ENCODE measurements at places on chromosomes 7 and 10.

- DNase-seq: no peak
These were observed 15.9 kb downstream of the GBF1 start for GRCh38 chr10:102261196-102261595.

- no peak for DNase-seq
These were observed 175.8 kb downstream of the IPMK start for GRCh38 chr10:58091886-58092285.

- no peak for DNase-seq
These were observed 15.5 kb upstream of the CRCP start for GRCh38 chr7:66099232-66099550.

DNA sequence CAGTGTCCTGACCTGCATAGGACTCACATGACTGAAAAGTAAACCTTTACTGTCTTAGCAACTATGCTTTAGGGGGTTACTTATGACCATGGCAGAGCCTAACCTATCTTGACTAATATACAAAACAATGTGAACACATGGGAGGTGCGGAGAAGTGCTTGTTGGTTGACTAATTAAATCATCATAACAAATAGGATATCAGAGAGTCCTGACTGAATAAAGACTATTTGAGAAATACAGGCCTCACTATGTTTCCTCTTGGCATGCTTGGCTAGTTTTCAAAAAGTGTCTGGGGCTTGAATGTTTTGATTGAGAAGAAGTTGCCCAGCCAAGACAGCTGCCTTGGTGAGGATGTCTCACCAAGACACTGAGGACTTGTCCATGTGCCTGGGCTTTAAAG is 104.4 kb upstream of the PHYHIPL start:
- DNase-seq: no peak

GRCh38 chr7:74253331-74253730 is 868 bp downstream of the RFC2 start:
- no peak for DNase-seq

DNA sequence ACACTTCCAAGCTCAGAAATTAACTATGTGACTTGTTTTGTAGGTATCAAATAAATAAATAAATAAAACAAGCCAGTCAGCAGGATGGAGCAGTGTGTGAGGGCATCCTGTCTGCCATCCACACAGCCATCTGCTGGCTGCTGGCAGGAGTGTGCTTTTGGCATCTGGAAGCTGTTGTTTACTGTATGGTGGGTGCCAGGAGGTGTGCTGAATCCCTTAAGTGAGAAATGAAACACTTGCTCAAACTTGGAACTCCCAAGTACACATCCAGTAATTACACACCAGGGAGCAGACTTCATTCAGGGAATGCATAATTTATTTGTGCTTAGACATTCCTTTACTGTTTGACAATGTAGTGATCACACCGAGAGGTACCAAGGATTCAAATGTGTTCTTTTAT is 16.9 kb upstream of the TAX1BP1 start:
- DNase-seq: no peak

GRCh38 chr7:7720193-7720592 is 1.8 kb upstream of the RPA3 start:
- DNase-seq: no peak

- DNase-seq: peak; percentile 49
These were observed 860 bp downstream of the ZEB1 start for GRCh38 chr10:31319602-31320549.

DNA sequence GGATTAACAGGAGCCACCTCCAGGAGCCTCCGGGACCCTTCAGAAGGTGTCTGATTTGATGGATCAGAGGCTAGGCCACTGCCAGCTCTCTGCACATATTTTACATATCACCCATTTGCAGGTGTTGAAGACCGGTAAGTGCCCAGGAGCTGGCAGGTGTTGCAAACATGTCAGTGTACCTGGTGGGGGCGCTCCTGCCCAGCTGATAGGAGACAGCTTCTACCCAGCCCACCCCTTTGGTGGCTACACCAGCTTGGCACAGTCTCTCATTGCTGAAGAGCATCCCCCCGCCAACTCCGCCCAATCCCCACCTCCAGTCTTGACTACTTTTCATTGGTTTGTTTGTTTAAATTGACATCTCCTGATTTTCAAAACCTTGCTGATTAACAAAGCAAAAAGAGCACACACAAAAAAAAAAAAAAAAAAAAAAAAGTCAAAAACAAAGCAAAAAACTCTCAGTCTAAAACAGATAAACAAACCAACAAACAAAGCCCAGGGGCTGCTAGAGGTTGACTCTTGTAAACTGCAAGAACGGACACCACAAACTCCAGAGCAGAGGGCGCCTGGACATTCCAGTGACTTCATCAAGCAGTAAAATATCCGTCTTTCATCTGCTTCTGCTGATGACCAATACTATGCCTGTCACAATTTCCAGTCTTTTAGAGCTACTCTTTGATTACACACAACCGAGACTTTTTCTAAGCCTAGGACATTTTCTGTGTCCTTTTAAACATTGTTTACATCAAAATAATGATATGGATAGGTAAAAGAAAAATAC is 275.3 kb downstream of the NRG3 start:
- no peak for DNase-seq

DNA sequence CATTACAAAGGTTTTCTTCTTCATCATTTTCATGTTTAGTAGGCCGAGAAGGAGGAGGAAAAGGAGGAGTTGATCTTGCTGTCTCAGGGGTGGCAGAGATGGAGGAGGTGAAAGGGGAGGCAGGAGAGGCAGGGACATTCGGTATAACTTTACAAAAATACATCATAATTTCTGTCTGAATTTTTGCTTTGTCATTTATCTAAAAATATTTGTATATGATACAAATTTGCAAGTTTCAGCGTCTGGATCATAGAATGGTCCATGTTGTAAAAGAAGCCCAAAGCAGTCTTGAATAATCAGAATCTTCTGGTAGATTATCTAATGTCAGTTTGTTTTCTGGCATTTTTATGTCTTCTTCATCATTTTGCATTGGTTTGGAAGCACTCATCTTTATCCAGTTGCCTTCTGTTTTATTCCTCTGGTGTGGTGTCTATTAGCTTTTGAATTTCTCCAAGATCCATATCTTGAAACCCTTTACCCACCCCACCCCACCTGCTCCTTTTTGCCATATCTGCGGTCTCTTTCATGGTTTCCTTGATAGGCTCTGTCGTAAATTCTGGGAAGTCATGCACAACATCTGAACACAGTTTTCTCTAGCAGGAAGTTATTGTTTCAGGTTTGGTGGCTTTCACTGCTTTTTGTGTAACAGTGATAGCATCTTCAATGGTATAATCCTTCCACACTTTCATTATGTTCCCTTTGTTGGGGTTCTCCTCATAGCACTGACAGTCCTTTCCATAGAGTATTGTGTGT is 95.0 kb downstream of the ST7 start:
- DNase-seq: no peak

GRCh38 chr7:2452643-2453270 is 23.4 kb downstream of the GRIFIN start:
- DNase-seq: no peak

DNA sequence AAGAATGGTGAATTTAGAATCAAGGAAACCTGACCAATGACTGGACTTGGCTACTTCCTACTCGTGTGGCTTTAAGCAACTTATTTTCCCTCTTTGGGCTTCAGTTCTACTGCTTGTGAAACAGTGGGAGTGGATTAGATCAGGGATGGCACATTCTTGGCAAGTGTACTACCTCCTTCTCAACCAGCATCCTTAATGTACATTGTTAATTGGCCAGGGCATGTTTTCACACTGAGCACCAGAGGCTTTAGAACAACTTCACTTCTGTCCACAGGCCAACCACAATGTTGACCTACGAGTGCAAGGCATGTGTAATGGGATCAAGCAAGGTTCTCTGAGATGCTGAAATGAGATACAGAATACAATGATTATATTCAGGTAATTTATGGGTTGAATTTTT is 315.3 kb downstream of the ADRA2A start:
- no peak for DNase-seq

- no peak for DNase-seq
These were observed 20.1 kb upstream of the HDAC9 start for GRCh38 chr7:18475488-18475887.

DNA sequence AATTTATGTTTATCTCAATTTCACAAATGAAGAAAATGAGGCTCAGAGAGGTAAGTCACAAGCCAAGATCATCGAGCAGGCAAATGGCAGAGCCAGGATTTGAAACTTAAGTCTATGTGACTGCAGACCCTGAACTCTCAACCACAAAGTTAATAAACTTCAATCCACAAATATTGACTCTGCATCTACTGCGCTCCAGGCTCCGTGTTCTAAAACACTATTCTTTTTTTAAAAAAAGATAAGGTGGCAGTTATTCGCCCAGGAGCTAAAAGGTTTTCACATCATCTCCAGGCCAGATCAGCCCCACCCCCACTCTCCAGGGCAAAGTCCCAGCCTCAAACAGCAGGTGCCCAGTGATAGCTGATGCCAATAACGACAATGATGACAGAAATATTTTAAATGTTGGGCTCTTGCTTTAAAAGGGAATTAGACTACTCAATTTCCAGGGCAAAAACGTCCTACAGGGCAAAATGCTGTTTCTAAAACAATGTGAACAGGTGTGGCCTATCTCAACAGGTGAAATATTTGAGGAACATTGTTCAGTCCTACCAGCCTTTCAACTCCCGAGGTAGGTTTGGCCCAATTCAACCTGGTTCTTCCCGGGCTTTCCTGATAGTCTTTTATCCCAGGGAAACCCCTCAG is 85.2 kb downstream of the SORBS1 start:
- DNase-seq: no peak

- DNase-seq: no peak
These were observed 36.9 kb downstream of the DDIT4 start for GRCh38 chr10:72310636-72311035.

DNA sequence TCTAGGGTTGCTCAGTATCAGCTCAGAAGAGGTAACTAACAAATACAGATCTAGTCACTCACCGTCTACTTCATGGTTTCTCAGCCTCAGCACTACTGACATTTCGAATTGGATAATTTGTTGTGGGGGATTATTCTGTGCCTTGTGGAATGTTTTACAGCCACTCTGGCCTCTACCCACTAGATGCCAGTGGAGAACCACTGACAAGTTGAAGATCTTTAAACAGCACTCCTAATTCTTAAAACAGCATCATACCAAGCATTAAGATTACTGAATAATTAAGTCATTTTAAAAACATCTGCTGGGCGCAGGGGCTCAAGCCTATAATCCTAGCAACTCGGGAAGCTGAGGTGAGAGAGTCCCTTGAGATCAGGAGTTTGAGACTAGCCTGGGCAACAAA is 82.6 kb downstream of the UPF2 start:
- no peak for DNase-seq

- no peak for DNase-seq
These were observed 65.7 kb upstream of the HABP2 start for GRCh38 chr10:113487154-113487553.

All from CD4-positive, alpha-beta T cell treated with Interferon gamma for 1 hour (primary cell).